Activated CD4-positive, alpha-beta T cell treated with anti-CD3 and anti-CD28 coated beads, Interleukin-2, amount 10 ng/mL, durations not matched to agents 7 days and 5 days (primary cell): ENCODE measurements at places on chromosomes 3 and 15. TPM values are rescaled to one million over a fixed set of nuclear protein-coding genes. Genes with fewer than 3 reads are reported as not detected.

GRCh38 chr3:53045518-53046170, at the start of gene SFMBT1:
Gene SFMBT1, minus strand, starts transcription at chr3:53046073. Its CDS starts 76,945 bp downstream, at chr3:52969128.
- DNase-seq: peak; percentile 72

GRCh38 chr15:100973351-100974111, 54.4 kb downstream of the LRRK1 start:
- DNase-seq: no peak

DNA sequence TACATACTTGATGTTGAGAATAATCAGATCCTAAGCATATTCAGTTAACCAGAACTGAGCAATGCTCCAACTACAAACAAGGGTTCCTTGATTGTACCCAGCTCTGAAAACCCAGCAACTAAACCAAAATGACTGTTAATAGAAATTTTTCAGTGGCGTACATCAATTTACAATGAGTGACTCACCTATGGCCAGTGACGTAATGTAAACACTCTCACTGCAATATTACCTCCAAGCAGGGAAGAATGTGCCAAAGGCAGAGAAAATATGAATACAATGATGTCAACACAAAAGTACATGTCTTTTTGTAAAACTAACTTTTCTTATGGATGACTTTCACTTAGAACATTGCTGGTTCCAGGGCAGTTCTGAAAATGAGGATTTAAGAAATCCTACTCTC, 611.3 kb downstream of the EDEM1 start:
- DNase-seq: no peak

DNA sequence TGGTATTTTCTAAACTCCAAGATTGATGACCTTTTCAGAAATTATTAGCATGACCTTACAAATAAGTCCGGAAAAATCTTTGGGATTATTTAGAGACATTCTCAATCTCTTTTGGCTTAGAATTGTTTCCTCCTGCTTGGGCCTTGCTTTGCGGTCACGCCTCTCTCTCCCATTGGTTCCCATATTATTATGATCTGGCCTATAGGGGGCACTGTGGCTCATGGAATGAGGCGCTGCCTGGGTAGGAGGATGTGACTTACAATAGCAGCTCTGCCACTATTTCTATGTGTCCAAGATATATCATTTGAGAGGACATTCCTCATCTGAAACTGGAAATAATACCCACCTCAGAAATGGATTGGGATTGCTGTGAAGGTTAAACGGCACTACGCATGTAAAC, 464.9 kb downstream of the MFSD1 start:
- DNase-seq: peak; percentile 13

GRCh38 chr3:172522871-172523818, at the start of gene TNFSF10:
Gene TNFSF10, minus strand, starts transcription at chr3:172523430. Its CDS starts 46 bp downstream, at chr3:172523384.
- peak; percentile 85 for DNase-seq

DNA sequence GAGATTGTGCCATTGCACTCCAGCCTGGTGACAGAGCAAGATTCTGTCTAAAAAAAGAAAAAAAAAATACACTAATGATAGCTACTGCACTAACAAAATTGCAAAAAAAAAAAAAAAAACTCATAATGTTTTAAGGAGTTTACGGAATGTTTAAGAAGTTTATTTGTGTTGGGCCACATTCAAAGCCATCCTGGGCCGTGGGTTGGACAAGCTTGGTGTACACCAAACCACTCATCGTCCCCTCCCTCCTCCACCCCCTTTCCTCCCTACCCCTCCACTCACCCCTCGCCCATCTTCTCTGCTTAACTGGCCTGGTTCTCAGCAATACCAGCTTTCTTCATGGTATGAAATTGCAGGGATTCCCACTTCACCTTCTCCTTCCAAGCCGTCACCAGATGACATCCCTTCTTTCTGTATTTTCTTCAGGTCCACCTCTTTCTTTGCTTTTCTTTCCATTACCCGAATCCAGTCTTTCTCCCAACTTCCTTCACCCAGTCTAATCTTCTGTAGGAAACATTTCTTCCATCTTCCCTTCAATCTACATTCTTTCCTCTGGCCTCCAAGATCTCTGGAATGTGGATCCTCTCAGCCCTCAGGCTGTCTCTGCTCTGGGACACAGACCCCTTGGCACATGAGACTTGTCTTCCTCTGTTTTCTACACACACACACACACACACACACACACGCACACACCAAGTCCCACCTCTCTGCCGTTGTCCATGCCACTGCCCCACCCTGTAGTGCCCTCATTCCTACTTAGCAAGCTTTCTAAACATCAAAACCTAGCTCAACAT, 3.5 kb upstream of the MESP1 start:
- DNase-seq: no peak

- DNase-seq: no peak
Observed at GRCh38 chr3:37896827-37897226, 35.1 kb downstream of the CTDSPL start.

- no peak for DNase-seq
Observed at GRCh38 chr15:71336671-71337070, 221.4 kb downstream of the THSD4 start.

DNA sequence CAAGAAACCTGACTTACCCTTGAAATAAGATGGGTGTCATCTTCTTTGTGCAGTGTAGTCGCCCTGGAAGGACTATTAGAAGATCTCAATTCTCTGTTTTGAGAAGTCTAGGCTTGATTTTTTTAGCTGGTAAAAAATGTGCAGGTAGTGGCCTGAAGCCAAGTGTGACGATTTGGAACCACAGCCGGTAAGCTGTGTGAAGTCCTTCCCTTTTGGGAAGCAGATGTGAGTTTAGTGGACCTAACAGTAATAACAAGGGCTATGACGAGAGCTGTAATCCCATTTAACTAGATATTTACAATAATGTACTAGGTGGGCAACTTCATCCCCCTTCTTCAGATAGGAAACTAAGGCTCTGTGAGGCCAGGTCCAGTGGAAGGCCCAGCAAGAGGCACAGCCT, 81.7 kb upstream of the MYZAP start:
- DNase-seq: no peak

GRCh38 chr15:59739557-59740186, 50.6 kb upstream of the BNIP2 start:
- DNase-seq: no peak

DNA sequence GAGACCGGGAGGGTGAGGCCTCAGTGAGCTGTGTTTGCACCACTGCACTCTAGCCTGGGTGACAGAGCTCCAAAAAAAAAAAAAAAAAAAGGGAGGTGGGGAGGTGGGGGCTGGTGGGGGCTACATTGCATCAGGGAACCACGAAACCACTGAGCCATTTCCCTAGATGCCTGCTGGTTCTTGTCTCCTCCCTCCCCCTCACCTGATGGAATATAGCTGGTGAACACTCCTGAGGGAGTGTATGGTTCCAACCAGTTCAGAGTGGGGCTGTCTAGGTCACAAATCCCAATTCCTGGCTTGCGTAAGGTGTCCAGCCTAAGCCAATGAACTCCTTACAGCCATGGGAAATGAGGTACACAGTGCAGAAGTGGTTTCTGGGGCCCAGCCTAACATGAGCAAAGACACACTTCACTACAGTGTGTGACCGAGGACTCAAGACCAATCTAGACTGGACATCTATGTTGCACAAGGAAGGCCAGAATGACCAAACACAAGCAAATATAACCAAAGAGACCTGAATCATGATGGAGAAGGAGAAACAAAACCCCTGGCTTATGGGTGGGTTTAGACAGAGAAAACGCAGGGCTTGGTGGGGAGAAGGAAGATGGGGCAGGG, 39.1 kb upstream of the OSBPL11 start:
- DNase-seq: no peak

DNA sequence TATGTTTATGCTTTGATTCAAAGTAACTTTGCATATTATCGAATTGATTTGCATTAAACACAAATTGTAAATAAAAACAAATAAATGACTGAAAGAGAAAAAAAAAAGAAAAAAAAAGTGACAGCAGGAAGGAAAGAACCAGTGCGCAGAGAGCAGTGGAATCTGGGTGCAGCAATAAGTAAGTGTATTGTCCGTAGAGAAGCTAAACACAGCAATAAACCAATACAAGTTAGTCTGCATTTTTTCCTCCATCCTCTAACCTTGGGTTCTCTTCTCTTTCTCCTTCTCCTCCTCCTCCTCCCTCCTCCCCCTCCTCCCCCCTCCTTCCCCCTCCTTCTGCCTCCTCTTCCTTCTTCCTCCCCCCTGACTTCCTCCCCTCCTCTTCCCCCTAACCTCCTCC, 18.3 kb upstream of the ARL8B start:
- DNase-seq: no peak

- no peak for DNase-seq
Observed at GRCh38 chr3:72597756-72598195, 250.5 kb downstream of the SHQ1 start.

- no peak for DNase-seq
Observed at GRCh38 chr3:160869825-160870224, 113.8 kb downstream of the PPM1L start.

DNA sequence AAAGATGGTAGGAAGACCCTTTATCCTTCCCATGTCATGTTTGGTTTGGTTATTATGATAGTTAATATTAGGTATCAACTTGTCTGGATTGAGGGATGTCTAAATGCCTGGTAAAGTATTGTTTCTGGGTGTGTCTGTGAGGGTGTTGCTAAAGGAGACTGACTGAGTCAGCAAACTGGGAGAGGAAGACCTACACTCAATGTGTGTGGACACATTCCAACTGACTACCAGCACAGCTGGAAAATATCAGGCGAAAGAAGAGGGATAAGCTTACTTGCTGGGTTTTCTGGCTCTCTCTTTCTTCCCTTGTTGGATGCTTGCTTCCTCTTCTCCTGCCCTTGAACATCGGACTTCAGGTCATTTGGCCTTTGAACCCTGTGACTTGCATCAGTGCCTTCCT, 1227.6 kb upstream of the EPHA6 start:
- no peak for DNase-seq

GRCh38 chr15:83919319-83919830, 265.5 kb downstream of the ADAMTSL3 start:
- DNase-seq: no peak

GRCh38 chr15:79455361-79455760, 23.2 kb downstream of the MINAR1 start:
- DNase-seq: no peak

GRCh38 chr3:76039431-76039830, 254.1 kb upstream of the ZNF717 start:
- no peak for DNase-seq

DNA sequence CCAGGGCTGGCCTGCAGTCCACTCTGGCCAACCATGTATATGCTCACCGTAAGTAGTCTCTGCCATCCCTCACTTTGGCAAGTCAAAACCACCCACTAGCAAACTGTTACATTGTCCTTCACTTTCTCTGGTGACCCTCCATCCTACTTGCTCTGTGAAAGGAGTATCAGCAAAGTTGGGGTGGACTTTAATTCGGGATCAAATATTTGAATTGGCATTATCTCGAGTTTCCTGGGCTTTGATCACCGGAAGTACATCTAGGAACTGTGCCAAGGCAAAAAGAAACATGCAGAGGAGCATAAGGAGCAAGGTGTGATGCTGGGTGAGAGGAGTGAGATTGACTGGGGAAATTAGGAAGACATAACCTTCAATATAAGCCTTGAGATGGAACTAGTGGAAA, 188.9 kb upstream of the P2RY1 start:
- no peak for DNase-seq

DNA sequence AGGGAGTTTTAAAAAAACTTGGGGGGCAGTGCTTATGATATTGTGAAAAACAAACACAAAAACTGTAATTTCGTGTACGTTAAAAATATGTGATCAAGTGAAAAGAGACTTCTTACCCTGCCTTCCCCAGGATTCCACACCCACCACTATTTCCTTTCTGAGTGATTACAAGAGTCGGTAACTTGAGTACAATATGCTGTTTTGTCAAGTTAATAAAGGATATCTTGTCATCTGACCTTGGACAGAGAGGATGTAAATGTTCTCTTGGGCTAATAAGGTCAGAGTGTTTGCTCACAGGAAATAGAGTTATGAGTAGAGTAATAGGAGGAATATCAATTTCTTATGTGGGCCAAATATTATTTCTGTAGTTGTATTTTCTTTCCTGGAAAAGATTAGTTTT, 68.1 kb downstream of the NOX5 start:
- DNase-seq: no peak

DNA sequence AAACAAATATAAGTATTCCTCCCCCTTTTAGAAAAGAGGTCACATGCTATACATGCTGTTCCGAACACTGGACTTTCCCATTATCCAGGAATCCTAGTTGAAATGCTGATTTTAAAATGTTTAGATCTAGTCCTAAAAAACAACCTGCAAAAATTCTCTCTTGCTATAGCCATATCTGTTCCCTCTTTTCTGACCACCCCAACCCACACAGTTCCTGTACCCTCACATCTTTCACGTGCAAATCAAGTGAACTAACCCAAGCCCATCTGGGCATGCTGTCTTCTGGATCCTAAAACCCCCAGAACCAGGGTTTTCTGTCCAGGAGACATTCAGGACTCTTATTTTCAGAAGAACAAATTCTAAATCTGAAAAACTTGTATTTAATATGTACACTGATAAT, 67.4 kb downstream of the RAD18 start:
- no peak for DNase-seq

DNA sequence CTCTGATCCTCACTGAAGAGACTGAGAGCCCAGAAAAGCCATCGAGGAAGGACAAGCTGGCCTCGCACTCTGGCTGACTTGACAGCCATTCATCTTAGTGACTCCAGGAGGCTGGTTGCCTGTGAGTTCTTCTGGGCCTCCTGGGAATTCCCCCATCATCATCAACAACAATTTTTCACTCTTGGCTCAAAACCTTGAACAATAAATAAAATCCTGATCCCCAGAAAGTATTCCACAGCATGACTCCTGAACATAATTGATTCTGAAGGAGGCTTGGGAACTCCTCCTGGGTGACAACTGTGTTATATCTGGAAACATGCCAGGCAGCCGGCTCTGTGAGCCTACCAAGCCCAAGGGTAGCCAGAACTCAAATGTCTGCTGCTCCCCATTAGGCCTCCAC, 188.6 kb downstream of the SHQ1 start:
- no peak for DNase-seq

Gene ROBO1
- total RNA-seq: 0.62 TPM

Gene GPR149
- not detected for total RNA-seq

Gene C2CD4A
- total RNA-seq: not detected

Gene SLCO2A1
- not detected for total RNA-seq

Gene NPAP1
- not detected for total RNA-seq

Gene GCSAM
- total RNA-seq: 9.3 TPM

Gene SEMA6D
- total RNA-seq: not detected

Gene SLC2A2
- total RNA-seq: not detected

Gene FBXO40
- not detected for total RNA-seq

Gene ALDH1A2
- total RNA-seq: not detected
